Head of caudate nucleus (tissue), 42 donors: ENCODE measurements at places on chromosomes 2 and 18.

- peak; percentile 56 for DNase-seq
Measured at GRCh38 chr2:120847700-120848321, 112.1 kb downstream of the GLI2 start.

GRCh38 chr2:184936761-184937160, 338.4 kb downstream of the ZNF804A start:
- no peak for DNase-seq

DNA sequence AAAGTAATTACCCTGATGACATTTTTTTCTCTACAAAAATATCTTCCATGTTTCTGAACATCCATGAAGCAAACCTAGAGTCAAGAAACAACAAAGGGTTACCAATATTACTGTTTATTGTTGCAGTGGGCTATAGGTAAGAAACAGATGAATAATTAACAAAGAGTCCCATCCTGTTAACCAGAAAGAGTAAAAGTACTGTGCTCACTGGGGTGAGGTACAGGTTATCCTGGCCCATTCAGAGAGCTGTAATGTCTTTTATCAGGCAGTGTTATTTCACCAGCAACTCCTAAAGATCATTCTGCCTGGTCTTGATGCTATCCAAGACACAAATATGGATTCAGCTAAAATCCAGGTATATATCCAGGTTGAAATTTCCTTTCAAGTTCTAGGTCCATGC, 754.9 kb downstream of the SATB2 start:
- DNase-seq = no peak

GRCh38 chr2:171735991-171736710, 48.9 kb downstream of the DYNC1I2 start:
- DNase-seq = no peak

- DNase-seq = peak; percentile 78
Measured at GRCh38 chr2:217650716-217651360, 352.0 kb downstream of the TNS1 start.

DNA sequence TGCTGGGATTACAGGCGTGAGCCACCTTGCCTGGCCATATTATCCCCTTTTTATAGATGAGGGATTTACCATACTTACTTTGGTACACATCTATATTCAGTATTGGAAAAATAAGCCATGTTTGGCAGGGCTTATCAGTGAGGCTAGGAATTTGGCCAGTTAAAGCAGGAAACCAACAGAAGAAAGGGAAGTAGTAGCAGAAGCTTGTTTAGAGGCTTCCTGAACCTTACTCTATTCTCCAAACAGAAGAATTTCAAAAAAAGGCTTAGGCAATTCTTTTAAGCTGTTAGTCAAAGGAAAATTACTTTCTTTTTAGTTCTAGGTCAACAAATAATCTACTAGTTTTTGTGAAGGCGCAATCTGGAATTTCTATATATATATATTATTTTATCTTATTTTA, 3.2 kb upstream of the GLS start:
- no peak for DNase-seq

DNA sequence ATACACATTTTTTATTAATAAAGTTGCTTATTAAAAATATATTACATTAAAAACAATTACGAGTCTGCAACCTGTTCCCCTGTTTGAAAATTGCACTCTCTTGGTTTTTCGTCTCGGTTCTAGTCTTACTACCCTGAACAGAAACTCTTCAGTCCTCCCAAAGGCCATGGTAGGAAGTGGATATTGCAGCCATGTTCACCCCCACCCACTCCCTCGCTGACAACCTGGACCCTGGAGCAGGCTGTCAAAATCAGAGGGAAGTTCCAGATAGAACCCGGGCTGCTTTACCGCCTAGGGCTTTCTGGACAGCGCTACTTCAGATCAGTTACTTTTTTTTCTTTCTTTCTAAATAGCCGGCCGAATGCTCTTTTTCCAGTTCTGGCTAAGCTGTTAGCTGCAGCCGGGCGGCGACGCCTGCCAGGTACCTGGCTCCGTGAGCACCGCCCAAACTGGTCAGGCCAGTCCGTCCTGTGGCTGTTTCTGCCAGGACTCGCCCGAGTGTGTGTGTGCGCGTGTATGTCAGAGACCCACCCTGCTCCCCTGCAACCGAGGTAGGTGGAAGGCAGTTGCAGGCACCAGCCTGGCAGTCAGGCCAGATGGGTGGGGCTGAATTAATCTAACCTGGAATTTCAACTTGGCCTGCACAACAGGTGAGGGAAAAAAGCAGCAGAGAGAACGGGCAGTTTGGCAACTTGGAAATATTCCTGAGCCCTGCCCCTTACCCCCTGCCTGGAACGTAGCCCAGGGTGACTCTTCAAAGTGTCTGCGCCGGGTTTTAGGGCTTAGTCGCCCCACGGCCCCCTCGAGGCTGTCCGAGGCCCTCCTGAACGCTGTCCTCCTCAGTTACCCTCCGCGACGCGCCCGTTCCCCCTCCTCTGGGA, 1.1 kb upstream of the TET3 start:
- DNase-seq = no peak

DNA sequence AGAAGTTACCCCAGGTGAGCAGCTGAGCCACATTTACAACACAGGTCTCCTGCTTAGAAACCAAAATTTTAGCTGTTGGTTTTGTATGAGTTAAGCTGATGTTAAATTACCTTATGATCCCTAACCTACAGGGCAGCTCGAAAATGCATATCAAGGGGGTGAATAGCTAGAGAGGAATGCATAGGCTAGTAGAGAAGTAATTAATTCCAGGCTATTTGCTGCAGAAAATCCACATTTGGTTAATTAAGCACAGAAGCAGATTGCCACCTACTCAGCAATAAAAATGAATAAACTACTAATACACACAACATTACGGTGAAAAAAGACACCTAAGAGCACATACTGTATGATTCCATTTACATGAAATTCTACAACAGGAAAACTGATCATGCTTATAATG, 91.4 kb downstream of the OSBPL1A start:
- DNase-seq = no peak

- no peak for DNase-seq
Measured at GRCh38 chr2:164642268-164642667, 21.0 kb upstream of the GRB14 start.

DNA sequence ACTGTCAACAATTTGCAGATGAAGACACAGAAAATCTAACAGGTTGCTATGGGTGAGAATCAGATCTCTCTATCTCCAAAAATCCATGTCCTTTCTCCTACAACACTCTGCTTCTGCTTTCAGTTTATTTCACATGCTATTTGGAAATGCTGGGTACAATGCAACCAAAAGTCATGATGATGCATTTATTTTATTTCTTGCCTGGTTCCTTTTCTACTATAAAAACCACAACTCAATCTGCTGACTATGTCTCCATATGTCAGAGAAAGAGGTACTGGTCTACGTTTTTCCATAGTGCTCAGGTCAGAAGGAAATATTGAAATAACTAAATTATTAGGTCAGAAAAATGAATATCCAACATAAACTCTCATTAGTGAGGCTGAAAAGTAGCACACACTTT, 20.5 kb downstream of the RAD51AP2 start:
- no peak for DNase-seq

GRCh38 chr2:130346041-130346740, 3.5 kb downstream of the IMP4 start:
- no peak for DNase-seq

DNA sequence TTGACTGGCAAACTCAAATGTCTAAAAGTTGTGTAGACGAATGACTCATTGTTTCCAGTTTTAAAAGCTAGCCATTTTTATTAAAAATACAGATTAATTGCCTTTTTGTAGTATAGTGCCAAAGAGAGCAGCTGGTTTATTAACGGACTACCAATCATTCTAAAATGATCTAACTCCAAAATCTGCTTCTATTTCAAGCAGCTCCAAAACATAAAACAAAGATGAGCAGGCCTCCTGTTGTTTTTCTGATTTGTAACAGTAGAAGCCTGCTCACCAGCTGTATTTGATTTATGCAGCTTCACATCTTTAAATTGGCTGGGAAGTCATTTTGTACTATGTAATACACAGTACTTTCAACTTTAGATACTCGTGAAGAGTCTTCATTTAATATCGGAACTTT, 171.8 kb downstream of the UBR3 start:
- no peak for DNase-seq

GRCh38 chr2:189552991-189553404, 27.6 kb downstream of the SLC40A1 start:
- no peak for DNase-seq

DNA sequence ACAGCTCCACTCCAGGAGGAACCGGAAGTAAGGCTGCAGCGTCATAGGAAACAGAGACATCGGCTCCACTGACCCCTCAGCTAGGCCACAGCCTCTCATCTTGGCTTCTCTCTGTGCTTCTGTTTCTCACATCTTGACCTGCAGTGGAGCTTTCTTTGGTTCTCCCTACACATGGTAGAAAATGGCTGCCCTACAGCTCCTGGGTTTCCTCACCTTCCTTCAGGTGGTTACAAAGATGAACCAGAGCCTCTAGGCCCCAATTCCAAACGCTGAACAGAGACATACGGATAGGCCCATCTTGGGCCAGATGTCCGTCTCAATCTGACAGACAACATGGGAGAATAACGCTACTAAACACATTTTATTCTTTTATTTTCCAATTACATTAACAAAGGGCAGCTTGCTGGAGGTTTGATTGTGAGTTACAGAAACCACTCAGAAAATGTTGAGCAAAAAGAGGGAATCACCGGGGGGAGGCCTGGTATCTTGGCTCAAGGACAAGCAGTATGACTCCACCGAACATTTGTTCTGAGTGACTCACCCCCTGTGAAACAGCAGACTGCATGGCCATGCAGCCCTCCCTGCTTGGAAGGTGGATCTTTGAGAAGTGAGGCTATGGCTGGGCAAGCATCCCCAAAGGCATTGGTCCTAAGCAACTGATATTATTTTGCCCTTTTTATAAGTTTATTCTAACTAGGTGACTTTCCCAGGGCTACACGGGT, 303.5 kb downstream of the CDCA7 start:
- DNase-seq = no peak

DNA sequence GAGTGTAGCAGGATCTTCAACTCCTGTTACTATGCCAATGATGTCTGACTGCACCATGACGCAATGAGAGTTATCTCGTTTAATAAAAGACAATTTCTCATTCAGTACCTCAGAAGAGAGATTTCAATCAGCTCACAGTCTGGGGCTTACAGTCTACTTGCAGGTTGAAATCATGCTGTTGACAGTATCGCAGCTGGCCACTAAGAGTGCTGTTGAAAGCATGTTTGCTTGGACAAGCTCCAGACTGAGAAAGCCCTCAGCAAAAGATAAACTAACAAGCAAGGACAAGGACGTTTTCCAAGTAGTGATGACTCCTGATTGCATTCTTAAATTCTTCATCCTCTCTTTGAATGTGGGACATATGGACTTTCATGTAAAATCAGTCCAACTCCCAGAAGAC, 145.2 kb upstream of the SYT4 start:
- no peak for DNase-seq

DNA sequence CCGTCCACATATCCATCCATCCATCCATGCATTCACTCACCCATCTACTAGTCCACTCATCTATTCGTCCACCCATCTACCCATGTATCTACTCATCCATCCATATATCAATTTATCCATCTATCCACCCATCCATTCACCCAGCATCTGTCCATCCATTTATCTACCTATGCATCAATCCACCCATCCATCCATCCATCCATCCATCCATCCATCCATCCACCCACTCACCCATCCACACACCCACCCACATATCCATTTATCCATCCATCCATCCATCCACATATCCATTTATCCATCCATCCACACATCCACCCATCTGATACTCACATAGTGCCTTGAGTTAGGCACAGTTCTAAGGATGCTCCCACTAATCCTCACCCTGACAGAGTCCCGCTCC, 99.0 kb downstream of the MBP start:
- DNase-seq = no peak

DNA sequence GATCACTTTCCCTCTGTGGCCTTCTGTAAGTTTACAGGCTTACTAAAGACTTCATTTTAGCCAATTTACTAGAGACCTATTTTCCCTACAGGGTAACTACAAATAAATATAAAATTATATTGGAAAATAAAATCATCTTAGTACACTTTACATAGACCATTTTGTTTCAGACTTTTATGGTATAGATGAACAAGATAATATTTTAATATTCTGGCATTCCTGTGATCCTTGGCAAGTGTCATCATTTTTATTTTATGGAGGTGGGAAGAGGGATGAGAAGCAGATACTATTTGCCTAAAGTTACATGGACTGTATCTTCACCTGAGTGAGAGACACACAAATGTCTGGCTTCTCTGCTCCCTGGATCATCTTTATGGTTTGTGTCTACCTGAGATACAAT, 149.6 kb upstream of the CWC22 start:
- DNase-seq = no peak

DNA sequence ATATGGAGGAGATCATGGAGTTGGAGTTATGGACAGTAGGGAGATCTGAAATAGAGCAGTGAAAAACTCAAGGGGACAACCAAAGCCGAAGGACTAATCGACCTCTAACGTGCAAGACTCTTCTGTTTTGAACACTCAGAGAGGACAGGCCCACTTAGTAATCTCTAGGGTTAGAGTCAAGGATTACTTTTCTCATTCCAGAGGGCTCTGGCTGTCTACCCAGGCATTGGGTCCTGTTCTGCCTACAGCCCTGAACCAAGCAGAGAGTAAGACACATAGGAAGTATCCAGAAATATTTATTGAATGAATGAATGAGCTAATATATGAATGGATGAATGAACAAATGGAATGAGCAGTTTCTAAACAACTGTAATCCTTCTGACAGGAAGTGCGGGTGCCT, 50.3 kb upstream of the PKDCC start:
- DNase-seq = no peak

GRCh38 chr2:25879133-25879730, 945 bp upstream of the ASXL2 start:
- DNase-seq = no peak

DNA sequence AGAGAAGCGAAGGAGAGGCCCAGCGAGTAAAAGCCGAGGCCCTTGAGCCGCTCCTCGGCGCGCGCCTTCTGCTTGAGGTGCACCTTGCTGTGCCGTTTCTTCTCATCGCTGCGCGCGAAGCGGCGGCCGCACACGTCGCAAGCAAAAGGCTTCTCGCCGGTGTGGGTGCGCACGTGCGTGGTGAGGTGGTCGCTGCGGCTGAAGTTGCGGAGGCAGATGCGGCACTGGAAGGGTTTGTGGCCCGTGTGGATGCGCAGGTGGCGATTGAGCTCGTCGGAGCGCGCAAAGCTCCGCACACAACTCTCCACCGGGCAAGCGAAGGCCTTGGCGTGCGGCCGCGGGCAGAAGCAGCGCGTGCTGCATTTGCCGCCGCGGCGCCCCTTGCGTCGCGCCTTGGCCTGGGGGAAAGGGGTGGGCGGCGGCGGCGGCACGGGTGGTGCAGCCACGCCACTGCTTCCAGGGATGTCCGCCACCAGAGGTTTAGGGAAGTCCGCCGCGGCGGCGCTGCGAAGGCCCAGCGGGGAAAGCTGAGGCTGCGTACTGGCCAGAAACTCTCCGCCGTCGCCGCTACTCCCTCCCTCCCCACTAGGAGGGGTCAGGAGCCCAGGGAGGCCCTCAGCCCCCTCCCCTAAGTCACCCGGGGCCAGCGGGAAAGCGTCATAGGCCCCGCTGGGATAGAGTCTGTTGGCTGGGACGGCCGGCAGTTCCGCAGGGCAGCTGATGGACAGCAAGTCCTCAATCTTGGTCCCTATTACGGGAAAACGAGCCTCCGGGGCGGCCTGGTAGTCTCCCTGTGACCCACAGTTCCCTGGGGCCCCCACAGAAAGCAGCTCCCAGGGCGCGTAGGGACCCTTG, 1.7 kb downstream of the EGR4 start:
- no peak for DNase-seq

GRCh38 chr2:71536226-71536671, 82.9 kb downstream of the DYSF start:
- no peak for DNase-seq

- DNase-seq = no peak
Measured at GRCh38 chr2:127674241-127675209, 805 bp downstream of the LIMS2 start.

- no peak for DNase-seq
Measured at GRCh38 chr2:201933792-201934237, 99.8 kb upstream of the FZD7 start.
